Right forelimb (tissue), 1 donor: ENCODE measurements at places on chromosomes 1 and 21.

DNA sequence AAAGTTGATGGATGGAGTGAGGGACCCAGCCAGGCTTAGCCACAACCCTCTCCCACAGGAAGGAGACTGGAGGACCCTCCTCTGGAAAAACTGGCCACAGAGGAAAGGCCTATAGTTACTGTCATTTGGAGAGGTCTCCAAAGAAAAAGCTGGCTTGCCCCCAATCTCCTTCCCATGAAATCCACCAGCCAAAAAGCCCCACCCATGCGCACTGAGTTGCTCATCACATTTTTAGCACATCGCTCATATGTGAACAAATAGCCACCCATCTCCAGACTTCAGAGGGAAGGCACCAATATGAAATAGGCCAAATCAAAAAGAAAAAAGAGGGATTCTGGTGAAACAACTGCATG lies 36.9 kb upstream of the QSOX1 start:
- DNase-seq = no peak

- no peak for DNase-seq
Measured at GRCh38 chr1:27726173-27727044, 648 bp downstream of the FAM76A start.

GRCh38 chr1:47972864-47973432 lies 24.2 kb downstream of the TRABD2B start:
- DNase-seq = no peak

DNA sequence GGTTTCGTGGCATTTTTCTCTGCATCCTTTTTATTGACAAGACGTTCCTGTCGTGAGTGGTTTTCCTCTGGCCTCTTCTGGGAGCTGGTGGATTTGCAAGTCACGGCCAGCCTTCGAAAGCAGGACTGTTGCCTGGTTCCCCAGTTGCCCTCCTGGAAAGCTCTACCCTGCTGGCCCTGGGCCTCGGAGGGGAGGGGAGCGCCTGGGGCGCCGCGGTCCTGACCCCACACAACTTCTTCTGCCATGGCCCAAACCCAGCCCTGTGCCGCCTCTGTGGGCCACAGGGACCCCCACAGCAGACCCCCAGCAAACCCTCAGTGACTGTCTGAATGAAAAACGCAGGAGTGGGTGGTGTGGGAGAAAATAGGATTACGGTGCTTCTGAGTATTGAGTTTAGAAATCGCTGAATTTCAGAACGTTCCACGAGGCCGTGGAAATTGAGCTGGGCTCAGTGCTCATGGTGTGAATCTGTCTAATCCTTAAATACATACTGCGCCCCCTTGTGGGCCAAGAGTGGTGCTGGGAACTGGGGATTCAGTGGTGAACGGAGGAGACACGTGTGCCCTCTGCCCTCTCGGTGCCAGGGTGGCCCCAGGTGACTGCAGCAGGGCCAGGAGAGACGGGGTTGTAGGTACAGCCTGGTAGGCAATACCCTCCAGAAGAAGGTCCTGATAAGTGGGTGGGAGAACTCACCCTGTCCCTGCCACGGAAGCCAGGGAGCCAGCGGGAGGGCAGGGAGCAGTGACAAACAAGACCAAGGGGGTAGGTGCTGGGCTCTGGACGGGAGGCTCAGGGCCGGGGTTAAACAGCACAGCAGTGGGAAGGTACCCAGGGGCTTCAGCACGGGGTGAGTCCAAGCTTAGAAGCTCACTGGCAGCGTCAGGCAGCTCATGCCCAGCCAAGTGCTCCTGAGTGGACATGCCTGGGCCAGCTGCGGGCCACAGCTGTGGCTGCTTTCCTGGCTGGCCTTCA lies 101.2 kb upstream of the COL6A1 start:
- DNase-seq = no peak
